Stimulated activated naive B cell treated with anti-CD40 and anti-IgM and Interleukin-4, amounts not matched to agents 10 μg/mL and 1 μg/mL and 100 μg/mL, for 72 hours (primary cell): ENCODE measurements at places on chromosomes 11 and 22.

DNA sequence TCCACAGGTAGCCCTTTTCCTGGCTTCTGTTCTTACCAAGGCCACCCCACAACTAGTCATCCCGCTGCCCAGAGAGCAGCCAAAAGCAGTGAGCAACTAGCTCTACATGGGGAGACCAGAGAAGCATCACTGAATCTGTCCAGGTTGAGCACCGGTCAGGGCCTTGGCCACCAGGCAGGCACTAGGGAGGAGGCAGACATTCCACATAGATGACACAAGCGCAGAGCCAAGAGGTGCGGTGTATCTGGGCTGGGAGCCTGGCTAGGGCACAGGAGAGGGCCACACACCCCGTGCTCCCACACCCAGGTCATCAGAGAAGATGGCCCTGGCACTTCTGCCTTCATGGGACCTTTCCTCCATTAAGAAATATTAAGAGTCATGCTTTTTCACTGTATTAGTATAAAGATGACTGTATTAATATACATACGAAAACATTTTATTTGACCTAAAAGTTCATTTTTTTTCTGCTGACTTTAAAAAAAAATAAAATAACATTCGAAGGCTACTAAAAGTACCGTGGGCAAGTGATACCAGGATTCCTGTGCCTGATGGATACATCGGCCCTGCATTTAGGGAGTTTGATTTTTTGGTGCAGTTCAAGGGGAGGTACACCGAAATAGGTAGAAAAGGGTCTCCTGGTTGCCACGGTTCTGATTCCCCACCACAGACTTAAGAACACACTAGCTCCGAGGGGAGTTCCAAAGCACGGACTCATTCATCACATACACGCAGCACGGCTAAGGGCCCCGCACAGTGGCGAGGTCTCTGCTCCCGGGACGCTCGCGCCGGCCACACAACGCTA is 1.2 kb downstream of the DGCR2 start:
- peaks cover 46% of the 10 kb centered on the region for H3K4me1 ChIP-seq
- no peak for DNase-seq
- peak overlapping the region; percentile 90 for H3K4me3 ChIP-seq
- H3K27ac ChIP-seq = peak overlapping the region; percentile 86
- no peaks in the 10 kb centered on the region for H3K27me3 ChIP-seq

GRCh38 chr11:101446238-101446637 is 137.6 kb downstream of the TRPC6 start:
- H3K27me3 ChIP-seq = peaks cover 5% of the 10 kb centered on the region
- H3K4me1 ChIP-seq = no peaks in the 10 kb centered on the region
- H3K27ac ChIP-seq = no peak overlapping the region
- no peak for DNase-seq
- no peak overlapping the region for H3K4me3 ChIP-seq

DNA sequence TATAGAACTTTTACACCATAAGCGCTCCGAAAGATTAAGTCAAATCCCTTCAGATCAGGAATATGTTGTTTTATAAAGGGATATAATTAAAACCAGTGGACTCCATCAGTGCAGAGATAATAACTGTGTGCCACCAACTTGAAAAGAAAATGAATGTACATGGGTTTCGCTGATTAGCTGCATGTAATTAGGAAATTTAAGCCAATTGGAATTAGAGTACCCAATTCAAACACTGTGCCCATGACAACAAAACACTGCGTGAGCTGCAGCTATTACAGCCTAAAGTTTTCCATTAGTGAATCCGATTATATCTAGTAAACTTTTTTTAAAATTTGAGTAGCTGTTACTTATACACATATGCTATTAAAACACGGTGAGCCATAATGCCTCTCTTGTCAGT is 392.3 kb upstream of the ARHGAP42 start:
- no peaks in the 10 kb centered on the region for H3K4me1 ChIP-seq
- no peak overlapping the region for H3K4me3 ChIP-seq
- H3K27me3 ChIP-seq = no peaks in the 10 kb centered on the region
- no peak overlapping the region for H3K27ac ChIP-seq
- H3K36me3 ChIP-seq = no peaks in the 10 kb centered on the region

DNA sequence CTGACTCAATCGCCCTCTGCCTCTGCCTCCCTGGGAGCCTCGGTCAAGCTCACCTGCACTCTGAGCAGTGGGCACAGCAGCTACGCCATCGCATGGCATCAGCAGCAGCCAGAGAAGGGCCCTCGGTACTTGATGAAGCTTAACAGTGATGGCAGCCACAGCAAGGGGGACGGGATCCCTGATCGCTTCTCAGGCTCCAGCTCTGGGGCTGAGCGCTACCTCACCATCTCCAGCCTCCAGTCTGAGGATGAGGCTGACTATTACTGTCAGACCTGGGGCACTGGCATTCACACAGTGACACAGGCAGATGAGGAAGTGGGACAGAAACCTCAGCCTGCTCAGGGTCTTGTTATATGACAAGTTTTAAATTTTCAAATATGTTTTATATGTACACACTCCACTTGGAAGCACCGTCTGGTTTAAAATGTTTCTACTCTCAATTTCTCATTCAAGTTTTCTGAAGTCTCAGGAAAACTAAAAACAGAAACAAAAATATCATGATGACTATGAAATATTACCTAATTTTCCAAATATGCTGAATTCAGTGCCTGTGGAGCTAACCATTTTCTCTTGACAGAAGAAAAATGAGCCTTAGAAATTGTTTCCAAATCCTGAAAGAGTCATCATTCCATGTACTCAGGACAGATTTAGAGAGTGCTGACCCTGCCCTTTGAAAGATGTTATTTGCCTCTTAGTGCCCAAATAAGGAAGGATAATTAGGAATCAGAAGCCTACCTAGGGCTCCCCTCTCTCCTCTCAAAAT is 48.8 kb upstream of the TOP3B start:
- no peaks in the 10 kb centered on the region for H3K36me3 ChIP-seq
- peak overlapping the region; percentile 76 for H3K4me3 ChIP-seq
- H3K4me1 ChIP-seq = peaks cover 52% of the 10 kb centered on the region
- no peak for DNase-seq

DNA sequence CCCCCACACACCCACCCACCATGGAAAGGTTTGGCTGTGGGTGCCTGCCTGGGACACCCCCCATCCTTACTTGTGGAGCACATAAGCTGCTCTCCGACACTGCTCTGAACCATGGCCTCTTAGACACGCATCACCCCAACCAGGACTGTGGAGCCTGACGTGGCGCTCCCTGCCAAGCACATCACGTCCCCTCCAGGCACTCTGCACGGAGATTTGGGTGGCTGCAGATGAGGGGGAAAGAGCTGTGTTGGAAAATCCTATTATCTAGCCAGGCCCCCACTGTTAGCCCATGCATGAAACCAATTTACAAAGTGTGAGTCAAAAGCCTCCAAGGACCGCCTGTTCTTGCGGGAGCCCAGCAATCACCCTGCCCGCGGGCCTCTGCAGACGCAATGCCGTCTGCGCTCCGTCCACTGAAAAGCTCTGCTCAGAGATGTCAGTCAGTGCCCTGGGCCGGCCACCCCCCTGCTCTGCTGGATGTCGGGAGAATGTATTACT is 163.4 kb upstream of the NECTIN1 start:
- no peaks in the 10 kb centered on the region for H3K36me3 ChIP-seq
- no peak overlapping the region for H3K4me3 ChIP-seq
- DNase-seq = no peak
- no peaks in the 10 kb centered on the region for H3K4me1 ChIP-seq
- peaks cover 12% of the 10 kb centered on the region for H3K27me3 ChIP-seq

- H3K4me1 ChIP-seq = no peaks in the 10 kb centered on the region
- no peak overlapping the region for H3K4me3 ChIP-seq
- no peak overlapping the region for H3K27ac ChIP-seq
- H3K27me3 ChIP-seq = peaks cover 8% of the 10 kb centered on the region
- no peaks in the 10 kb centered on the region for H3K36me3 ChIP-seq
Measured at GRCh38 chr22:44407171-44407986, 90.7 kb downstream of the RTL6 start.

DNA sequence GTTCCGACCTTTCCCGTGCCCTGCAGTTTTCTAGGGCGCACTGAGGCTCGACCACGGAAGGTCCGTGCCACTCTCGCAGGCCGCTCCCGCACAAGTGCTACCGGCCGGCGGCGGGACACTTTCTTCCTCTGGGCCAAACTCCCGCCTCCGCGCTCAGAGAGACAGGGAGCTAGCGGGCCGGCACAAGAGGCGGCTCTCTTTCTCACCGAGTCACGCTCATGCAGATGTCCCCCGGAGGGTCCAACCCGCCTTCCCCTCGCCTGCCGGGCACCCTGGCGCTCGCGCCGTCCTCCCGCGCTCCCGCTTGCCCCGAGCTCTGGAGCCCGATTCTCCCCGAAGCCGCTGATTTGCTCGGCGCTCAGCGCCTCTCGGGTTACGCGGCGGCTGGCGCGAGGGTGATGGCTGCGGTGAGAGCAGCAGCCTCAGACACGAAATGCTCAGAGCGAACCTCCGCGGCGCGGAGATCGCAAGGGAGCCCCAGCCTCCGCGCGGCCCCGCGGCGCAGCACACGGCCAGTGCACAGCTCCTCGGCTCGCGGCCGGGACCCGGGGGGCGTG is 1.0 kb downstream of the LMO1 start:
- peaks cover 75% of the 10 kb centered on the region for H3K27me3 ChIP-seq
- no peaks in the 10 kb centered on the region for H3K36me3 ChIP-seq
- H3K27ac ChIP-seq = no peak overlapping the region
- peaks cover 19% of the 10 kb centered on the region for H3K4me1 ChIP-seq
- H3K4me3 ChIP-seq = peak overlapping the region; percentile 84
- DNase-seq = peak; percentile 23

DNA sequence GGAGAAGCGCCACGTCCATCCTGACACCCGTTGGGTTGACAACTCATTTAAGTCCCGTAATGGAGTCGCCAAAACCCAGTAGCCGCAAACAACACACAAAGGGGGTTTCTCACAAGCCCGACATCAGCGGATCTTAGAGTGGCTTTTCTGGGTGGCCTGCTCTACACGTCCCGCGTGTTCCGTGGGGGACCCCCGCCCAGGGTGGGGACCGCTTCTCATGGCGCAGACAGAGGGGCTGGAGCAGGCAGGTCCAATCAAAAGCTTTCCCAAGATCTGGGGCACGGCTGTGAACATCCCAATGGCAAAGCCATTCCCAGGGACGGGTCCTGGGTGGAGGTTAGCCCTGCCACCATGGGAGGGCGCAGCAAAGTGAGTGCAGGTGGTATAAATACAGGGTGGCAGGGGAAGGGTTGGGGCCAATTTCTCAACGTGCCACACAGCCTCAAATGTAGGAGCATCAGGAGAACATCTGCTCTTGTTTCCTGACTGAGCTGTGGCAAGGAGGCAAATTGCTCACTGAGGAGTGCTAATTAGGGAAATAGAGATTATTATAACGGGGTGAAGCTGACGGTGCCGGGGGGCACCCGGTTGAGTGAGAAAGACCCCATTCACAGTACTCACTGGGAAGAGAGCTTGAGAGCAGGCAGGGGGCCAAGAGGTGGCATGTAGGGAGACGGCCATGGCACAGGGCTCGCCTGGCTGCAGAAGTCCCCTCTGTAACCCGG is 1447.2 kb downstream of the TBC1D22A start:
- H3K4me3 ChIP-seq = no peak overlapping the region
- DNase-seq = no peak
- H3K36me3 ChIP-seq = no peaks in the 10 kb centered on the region
- H3K4me1 ChIP-seq = no peaks in the 10 kb centered on the region
- peaks cover 40% of the 10 kb centered on the region for H3K27me3 ChIP-seq
- H3K27ac ChIP-seq = no peak overlapping the region

GRCh38 chr11:85316967-85317366 is 310.2 kb downstream of the DLG2 start:
- no peak overlapping the region for H3K4me3 ChIP-seq
- no peaks in the 10 kb centered on the region for H3K27me3 ChIP-seq
- H3K4me1 ChIP-seq = peaks cover 17% of the 10 kb centered on the region
- peak; percentile 31 for DNase-seq

DNA sequence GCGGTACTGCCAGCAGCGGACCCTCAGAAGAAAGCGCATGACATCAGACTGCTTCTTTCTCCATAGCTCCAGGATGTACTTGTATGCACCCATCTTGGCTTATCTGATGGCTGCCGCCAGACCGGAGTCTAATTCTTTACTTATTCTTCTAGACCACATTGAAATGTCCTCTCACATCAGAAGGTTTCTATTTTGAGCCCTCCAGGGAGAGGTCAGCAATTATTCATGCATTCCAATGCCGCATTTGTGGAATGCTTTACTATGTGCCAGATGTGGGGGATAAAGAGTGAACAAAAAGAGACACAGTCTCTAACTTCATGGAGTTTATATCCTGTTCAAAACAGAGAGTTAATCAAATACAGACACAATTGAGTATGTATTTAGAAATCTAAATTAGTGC is 230.1 kb downstream of the MIAT start:
- peaks cover 12% of the 10 kb centered on the region for H3K36me3 ChIP-seq
- peaks cover 14% of the 10 kb centered on the region for H3K27me3 ChIP-seq
- no peak for DNase-seq
- H3K27ac ChIP-seq = no peak overlapping the region
- H3K4me1 ChIP-seq = no peaks in the 10 kb centered on the region

- H3K4me3 ChIP-seq = peak overlapping the region; percentile 94
- peaks cover 34% of the 10 kb centered on the region for H3K4me1 ChIP-seq
- H3K36me3 ChIP-seq = peaks cover 10% of the 10 kb centered on the region
Measured at GRCh38 chr22:32475468-32476010, 928 bp downstream of the FBXO7 start.

- peak; percentile 7 for DNase-seq
- H3K27ac ChIP-seq = peak overlapping the region; percentile 78
- peaks cover 19% of the 10 kb centered on the region for H3K4me1 ChIP-seq
- peaks cover 66% of the 10 kb centered on the region for H3K27me3 ChIP-seq
- no peak overlapping the region for H3K4me3 ChIP-seq
- H3K36me3 ChIP-seq = no peaks in the 10 kb centered on the region
Measured at GRCh38 chr22:36017651-36018091, 11.0 kb downstream of the RBFOX2 start.

- H3K36me3 ChIP-seq = no peaks in the 10 kb centered on the region
- DNase-seq = no peak
- no peak overlapping the region for H3K27ac ChIP-seq
- no peaks in the 10 kb centered on the region for H3K4me1 ChIP-seq
- H3K27me3 ChIP-seq = peaks cover 14% of the 10 kb centered on the region
Measured at GRCh38 chr11:1228101-1228821, 5.4 kb downstream of the MUC5B start.

- DNase-seq = no peak
- no peak overlapping the region for H3K27ac ChIP-seq
- peaks cover 12% of the 10 kb centered on the region for H3K4me1 ChIP-seq
- no peak overlapping the region for H3K4me3 ChIP-seq
Measured at GRCh38 chr22:39565414-39565944, 5.1 kb upstream of the CACNA1I start.

DNA sequence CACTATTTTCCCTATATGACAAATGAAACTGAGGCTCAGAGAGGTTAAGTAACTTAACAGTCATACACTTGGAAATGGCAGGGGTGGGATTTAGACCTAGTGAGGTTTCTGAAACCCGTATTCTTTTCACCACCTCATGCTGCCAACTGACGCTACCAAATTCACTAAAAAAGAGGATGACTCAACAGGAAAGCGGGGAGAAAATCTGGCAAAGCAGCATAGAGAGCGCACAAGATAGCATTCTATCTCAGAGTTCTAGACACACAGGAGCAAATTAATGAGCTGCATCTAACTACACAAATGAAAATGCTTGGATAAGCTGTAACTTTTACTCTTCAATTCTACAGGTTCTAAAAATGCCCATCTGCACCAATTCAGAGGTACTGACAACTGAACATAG is 136.4 kb downstream of the RBFOX2 start:
- H3K36me3 ChIP-seq = no peaks in the 10 kb centered on the region
- DNase-seq = no peak
- H3K4me1 ChIP-seq = peaks cover 2% of the 10 kb centered on the region
- peaks cover 18% of the 10 kb centered on the region for H3K27me3 ChIP-seq

- H3K4me3 ChIP-seq = no peak overlapping the region
- H3K27ac ChIP-seq = no peak overlapping the region
- H3K36me3 ChIP-seq = no peaks in the 10 kb centered on the region
- DNase-seq = no peak
- H3K27me3 ChIP-seq = peaks cover 16% of the 10 kb centered on the region
Measured at GRCh38 chr22:46512039-46512370, 25.4 kb downstream of the CELSR1 start.
